Activated CD4-positive, CD25-positive, alpha-beta regulatory T cell treated with anti-CD3 and anti-CD28 coated beads, Interleukin-2, amount 50 U/mL, for 72 hours (primary cell): ENCODE measurements at places on chromosomes 16 and 17.
A peak's percentile ranks its signal among the peaks of the same experiment; 100 is the strongest.

GRCh38 chr17:2054262-2054511, 716 bp upstream of the HIC1 start:
- DNase-seq: peak; percentile 41

DNA sequence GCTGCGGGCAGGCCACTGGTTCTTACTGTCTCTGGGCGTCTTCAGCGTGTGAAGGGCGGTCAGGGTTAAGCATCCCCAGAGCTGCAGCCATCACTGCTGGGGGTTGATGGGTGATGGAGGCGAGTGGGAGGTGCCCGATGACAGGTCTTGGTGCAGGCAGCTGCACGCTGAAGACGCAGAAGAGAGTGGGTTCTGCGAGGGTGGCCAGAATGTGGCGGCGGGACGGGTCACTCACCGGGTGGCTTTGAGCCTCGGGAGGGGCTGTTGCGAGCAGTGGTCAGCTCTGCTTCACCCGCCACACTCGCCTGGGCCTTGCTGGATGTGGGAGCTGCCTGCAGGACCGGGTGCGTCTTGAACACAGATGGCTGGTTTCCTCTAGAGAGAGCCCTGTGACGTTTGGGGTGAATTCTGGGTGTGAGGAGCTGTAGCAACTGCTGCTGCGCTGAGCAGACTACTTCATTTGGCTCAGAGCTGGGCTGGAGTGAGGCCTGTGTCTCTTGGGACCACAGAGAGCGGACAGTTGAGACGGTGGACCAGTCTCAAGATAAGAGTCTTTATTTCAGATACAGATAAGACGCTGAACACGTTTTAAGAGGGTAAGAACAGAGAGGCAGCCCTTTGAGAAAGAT, 44.6 kb upstream of the ZNF750 start:
- DNase-seq: no peak

- no peak for DNase-seq
Measured at GRCh38 chr16:65041667-65042066, 80.2 kb downstream of the CDH11 start.

GRCh38 chr16:83704656-83705055, 103.1 kb upstream of the HSBP1 start:
- no peak for DNase-seq

GRCh38 chr17:78353834-78354233, 6.0 kb downstream of the SOCS3 start:
- no peak for DNase-seq

- no peak for DNase-seq
Measured at GRCh38 chr16:397135-397661, at the start of gene NME4. Gene NME4 (plus strand): TSS chr16:397199. CDS start chr16:397223, 24 bp downstream.

DNA sequence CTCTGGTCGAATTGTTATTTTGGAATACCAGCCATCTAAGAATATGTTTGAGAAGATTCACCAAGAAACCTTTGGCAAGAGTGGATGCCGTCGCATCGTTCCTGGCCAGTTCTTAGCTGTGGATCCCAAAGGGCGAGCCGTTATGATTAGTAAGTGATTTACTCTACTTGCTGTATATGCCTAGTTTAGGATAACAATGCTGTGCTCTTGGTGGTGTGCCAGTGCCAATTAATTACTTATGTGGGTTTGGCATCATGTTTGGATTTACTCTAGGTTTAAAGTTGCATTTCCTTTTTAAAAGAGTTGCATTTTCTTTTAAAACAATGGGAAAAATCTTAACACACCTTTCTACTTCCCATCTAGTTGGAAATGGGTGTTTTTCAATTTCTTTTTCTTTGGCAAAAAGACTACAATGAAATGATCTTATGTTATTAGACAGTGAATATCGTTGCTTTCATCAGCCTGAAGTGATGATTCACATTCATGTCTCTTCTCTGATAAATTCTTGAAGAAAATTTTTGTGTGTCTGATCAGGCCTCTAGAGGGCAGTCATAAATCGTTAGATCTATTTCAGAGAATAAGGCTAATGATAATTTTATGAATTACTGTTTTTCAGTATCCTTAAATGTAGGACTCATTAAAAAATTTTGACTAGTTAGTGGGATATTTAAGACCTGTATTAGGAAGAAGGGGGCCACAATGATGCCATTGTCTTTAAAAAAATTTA, 5.6 kb downstream of the SF3B3 start:
- DNase-seq: no peak

- no peak for DNase-seq
Measured at GRCh38 chr16:16909126-16909525, 530.2 kb downstream of the NPIPA7 start.

DNA sequence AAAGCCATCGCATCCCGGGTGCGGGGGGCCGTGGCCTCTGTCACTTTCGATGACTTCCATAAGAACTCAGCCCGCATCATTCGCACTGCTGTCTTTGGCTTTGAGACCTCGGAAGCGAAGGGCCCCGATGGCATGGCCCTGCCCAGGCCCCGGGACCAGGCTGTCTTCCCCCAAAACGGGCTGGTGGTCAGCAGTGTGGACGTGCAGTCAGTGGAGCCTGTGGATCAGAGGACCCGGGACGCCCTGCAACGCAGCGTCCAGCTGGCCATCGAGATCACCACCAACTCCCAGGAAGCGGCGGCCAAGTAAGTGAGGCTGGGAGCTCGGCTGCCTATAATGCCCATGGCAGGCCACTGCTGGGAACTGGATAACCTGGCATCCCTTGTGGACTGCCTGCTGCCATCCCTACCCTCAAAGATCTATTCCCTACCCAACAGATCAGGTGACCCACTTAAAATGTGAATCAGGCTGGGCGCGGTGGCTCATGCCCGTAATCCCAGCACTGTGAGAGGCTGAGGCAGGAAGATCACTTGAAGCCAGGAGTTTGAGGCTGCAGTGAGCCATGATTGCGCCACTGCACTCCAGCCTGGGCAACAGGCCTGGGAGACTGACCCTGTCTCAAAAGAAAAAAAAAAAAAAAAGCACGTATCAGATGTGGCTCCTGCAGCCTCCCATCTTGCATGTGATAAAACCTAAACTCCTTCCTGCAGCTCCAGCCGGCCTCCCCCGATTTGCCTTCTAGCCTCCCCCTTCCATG, 18.3 kb downstream of the CDIPT start:
- no peak for DNase-seq

- DNase-seq: no peak
Measured at GRCh38 chr17:58097384-58098088, 14.3 kb downstream of the DYNLL2 start.

DNA sequence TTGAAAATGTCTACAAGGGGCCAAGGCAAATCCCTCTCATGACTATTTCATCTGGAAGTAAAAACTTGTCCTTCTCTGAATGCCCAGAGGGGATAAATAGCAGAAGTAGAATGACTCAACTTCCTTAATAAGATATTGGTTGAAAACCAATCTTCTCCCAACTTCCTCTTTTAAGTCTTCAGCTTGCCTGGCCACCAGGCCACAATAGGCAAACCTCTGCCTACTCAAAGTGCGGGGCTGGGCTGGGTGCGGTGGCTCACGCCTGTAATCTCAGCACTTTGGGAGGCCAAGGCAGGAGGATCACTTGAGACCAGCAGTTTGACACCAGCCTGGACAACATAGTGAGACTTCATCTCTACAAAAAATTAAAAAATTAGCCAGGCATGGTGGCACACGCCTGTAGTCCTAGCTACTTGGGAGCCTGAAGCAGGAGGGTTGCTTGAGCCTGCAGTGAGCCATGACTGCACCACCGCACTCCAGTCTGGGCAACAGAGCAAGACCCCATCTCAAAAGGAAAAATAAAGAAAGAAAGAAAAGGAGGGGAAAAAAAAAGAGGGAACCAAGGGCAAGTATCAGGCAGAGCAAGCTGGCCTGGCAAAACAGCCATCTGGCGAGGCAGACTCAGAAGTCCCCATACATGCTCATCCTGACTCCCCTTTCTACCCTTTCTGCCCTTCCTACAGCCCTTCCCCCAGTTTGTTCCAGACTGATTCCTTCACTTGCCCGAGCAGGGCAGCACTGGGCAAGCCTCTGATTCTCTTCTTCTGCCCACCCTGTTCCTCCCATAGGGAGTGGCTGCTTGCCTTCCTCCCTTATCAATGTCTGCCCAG, 20.6 kb downstream of the MAP3K14 start:
- no peak for DNase-seq

DNA sequence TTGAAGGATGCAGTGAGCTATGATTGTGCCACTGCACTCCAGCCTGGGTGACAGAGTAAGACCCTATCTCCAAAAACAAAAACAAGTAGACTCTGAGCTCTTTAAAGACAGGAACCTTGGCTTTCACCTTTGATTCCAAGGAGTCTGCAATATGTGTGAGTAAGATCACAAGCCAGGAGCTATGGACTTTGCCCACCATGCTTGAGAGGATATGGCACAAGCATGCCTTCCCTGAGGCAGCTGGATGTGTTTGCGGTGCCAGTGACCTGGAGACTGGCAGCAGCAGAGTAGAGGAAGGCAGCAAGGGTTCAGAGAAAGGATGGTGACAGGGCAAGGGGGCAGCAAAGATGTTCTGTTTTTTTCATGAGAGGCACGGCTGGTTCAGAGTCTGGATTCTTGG, 14.5 kb upstream of the PRKCA start:
- DNase-seq: no peak

DNA sequence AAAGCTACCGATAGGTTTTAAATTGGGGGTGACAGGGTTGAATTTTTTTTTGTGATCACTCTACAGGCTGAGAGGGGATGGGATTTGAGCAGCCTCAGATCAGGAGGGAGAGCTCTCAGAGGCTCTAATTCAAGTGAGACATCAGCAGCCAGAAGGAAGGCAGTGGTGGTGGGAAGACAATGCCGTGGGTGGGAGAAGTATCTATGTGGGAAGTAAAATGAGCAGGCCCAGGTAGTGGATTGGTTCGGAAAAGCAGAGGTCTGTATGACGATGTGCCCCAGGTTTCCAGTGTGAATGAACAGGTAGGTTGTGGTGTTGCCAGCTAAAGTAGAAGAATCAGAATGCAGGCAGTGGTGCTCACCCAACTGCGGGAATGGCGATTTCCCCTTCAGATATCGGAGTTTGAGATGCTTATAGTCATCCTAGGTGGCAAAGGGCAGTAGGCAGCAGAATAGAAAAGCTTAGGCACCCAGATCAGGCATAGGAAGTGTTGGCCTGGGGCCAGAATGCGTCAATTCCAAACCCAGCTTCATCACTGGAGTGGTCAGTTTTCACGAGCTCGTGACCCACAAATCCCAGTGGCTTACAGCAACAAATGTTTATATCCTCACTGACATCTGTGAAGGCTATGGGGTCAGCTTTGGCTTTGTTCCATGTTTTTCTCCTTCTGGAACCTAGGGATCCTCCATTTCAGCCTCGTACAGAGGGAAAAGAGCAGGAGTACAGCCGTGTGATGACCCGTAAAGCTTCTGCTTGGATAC, 24.0 kb downstream of the MEOX1 start:
- no peak for DNase-seq

DNA sequence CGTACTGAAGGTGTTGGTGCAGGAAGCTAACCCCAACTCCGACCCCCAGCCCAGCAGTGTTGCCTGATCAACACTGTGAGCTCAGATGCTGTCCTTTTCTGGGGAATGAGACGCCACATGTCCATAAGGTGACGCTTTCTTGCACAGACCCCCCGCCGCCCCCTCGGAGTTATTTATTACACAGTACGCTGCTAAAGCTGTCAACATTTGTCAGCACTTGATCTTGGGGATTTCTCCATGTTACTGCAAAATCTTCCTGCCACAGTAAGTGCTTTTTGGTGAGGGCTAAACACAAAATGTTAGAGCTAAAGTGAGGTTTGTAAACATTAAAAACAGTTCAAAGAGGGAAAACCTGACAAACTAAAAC, 15.9 kb downstream of the CMTM3 start:
- no peak for DNase-seq

DNA sequence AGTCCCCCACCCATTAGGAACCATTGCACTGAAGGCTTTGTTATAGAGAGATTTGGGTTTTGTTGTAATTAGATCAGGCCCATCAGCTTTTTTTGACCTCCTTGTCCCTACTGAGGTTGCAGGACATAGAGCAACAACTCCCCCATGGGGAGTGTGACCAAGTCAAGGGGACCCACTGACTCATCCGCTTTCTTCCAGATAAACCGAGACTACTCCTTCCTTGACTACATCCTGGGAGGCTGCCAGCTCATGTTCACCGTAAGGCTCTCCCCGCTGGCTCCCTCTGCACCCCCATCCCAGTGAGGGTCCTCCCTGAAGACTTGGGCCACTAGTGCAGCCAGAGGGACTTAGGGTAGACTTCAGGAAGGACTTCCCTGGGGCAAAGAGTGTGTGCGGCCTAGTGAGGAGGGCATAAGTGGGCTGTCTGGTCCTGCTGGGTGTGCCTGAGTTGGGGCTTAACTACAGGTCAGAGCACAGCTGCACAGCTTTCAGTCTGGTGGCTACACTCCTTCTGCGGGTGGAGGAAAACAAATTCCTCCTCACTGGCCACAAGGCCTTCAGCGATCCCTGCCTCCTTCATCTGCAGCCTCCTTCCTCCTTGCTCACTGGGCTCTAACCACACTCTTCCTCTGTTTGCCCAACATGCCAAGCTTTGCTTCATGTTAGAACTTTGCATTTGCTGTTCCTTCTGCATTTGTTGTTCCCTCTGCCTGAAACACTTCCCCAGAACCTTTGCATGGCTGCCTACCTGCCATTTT, 31.0 kb downstream of the CPNE2 start:
- no peak for DNase-seq

- DNase-seq: no peak
Measured at GRCh38 chr16:74224828-74225612, 71.6 kb upstream of the PSMD7 start.

GRCh38 chr16:19105891-19106624, 7.7 kb upstream of the ITPRIPL2 start:
- DNase-seq: no peak

GRCh38 chr17:36856222-36856621, 81.1 kb upstream of the LHX1 start:
- no peak for DNase-seq

- no peak for DNase-seq
Measured at GRCh38 chr17:21474815-21475214, 98.7 kb downstream of the KCNJ12 start.

DNA sequence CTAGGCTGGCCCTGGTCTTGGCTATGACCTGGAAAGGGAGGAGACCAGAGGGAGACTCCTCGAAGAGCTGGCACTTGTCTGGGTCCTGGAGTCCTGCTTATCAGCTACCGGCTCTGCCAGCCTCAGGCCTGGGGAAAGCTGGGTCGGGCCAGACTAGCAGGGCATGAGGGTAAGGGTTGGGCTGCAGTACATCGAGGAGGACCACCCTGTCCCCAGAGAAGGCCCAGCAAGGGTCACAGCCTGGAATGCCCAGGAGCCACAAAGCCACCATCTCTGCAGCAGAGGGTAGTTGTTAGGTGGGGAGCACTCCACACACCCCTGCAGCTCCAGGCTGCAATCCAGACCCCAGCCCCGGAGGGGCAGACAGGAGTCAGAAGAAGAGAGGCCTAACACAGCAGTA, 54.0 kb downstream of the SLC6A2 start:
- no peak for DNase-seq

- DNase-seq: no peak
Measured at GRCh38 chr17:71530248-71530647, 590.6 kb upstream of the SOX9 start.

DNA sequence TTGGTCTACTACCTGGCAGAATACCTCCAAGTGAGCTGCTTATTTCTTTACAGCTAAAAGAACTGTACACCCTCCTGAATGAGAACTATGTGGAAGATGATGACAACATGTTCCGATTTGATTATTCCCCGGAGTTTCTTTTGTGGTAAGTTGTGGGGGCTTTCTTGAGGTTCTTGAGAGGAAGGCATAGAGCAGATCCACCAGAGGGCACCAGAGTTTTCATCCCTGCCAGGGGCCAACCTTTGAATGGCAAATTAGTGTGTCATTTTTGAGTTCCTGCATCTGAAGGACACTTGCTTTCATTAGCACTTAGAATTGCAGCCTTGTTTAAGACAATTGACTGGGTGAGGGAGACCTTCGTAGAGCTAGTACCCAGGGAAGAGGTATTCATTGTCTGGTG, 35.0 kb downstream of the NMT1 start:
- DNase-seq: no peak

GRCh38 chr17:74292495-74292894, 18.5 kb downstream of the DNAI2 start:
- DNase-seq: no peak
